ENCODE measurements at places on chromosomes 16 and 17.

- peak; percentile 83 for DNase-seq
Observed at GRCh38 chr17:48995304-48995973, 1.7 kb upstream of the IGF2BP1 start.

DNA sequence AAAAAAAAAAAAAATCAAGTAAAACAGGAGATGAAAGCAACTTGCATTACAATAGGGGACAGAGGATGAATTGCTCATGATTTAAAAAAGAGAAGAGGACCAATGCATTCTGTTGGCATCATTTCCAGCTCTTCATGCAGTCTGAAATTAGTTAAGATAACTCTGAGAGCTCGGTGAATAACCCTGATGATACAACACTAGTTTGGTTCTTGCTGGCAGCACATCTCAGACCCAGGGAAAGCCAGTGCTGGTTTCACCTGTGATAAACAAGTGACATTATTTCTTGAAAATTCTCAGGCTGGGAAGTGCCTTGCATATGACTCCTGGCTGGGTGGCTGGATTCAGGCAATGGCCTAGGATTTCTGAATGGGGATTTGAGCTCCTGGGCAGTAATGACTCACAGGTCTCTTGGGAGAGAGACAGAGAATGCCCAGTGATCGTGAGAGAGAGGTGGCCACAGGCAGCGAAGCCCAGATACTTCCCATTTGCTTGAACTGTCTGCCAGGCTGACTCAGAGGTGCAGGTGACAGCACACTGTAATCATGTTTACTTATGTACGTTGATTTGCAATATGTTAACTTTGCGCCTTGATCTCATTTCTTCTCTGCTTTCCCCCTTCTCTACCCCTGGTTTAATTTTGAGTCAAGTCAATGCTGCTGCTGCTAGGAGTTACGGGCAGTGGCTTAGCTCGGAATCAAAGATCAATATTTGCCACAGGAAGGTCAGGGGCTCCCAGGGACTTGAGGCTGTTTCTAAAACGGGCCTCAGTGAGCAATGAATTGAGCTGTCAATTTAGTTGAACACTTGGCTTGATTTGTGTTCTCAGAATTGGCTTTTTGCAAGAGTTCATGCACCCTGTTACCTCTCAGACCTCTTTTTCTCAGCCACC is 27.1 kb downstream of the ARSG start:
- DNase-seq = no peak

GRCh38 chr17:9291912-9292560 is 270.7 kb downstream of the NTN1 start:
- peak; percentile 30 for DNase-seq

DNA sequence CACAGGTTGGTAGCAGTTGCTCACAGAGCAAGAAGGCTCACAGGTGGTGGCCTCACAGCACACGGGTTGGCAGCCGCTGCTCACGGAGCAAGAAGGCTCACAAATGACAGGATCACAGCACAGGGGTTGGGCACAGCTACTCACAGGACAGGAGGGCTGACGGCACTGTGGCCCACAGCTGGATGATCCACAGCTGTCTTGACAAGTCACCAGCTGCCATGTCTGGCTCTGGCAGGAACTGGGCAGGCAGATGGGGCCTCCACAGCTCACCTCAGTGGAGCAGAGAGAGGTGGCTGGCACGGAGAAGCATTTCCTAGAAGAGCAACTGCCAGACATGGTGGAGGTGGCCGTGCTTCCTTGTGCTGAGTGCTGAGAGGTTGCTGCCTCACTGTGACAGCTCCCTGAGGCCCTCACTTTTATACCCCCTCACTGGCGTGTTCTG is at the start of gene KRTAP16-1:
KRTAP16-1 (minus strand) TSS at position 392 of the 442 bp plus-strand sequence; CDS start at position 336, 56 bp downstream.
- DNase-seq = no peak

- DNase-seq = no peak
Observed at GRCh38 chr17:7887038-7887481, 1.5 kb upstream of the CHD3 start.

All from SK-N-DZ (cell line).